ENCODE measurements at places on chromosomes 4 and X.

GRCh38 chr4:67928546-67928945 lies 34.7 kb downstream of the TMPRSS11A start:
- DNase-seq: no peak

DNA sequence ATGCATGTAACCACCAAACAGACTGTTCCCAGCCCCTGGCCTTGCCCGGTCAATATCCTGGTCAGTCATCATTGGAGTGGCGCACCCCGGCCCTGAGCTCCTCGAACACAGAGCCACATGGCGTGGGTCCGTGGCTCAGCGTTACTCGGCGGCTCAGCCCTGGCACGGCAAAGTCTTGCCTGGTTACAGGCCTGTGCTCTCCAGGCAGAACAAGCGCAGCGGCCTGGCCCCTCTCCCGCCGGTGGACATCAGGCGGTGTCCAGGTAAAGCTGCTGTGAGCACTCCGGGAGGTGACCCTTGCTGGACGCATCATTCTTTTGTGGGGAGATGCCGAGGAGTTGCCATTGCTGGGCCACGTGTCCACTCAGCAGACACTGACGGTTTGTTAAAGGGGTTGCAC lies 6.1 kb upstream of the UVSSA start:
- DNase-seq: no peak

GRCh38 chr4:84855774-84856173 lies 110.7 kb downstream of the WDFY3 start:
- DNase-seq: no peak

GRCh38 chr4:107452717-107453630 lies 267.1 kb downstream of the PAPSS1 start:
- no peak for DNase-seq

GRCh38 chr4:8329560-8329858 lies 60.0 kb downstream of the HTRA3 start:
- DNase-seq: no peak

- no peak for DNase-seq
Measured at GRCh38 chr4:142396279-142396678, 449.8 kb downstream of the INPP4B start.

DNA sequence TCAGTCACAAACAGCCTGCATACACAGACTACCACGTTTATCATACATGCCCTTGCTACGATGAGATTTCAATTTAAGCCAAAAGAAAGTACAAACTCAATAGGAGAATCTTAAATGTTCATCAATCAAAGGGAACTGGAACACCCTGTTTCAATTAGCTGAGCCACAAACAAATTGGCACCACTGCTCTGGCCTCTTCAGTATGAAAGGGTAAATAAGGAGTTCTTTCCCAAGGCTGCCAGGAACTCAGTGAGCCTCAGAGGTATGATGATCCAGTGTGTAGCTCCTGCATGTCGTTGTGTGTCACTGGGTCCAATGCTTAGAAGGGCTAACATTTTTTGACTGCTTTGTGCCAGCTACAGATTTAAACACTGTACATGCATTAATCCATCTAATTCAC lies 5.4 kb downstream of the RNF150 start:
- DNase-seq: no peak

DNA sequence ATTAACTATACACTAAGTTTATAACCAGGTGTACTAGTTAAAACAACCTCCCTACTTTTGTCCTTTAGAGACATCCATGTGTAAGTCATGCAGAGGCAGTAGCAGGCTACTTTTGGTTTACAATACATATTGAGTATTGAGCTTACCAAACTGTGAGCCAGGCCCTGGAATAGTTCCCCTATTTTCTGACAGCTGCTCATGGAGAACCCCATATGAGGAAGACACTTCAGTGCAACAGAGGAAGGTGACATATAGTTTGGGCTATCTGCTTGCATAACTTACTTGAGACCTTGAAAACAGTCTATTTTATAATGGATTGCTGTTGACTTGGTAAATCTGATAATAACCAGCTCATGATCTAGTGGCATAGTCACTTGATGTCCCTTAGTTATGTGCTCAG lies 190.5 kb downstream of the SH3BGRL start:
- no peak for DNase-seq

DNA sequence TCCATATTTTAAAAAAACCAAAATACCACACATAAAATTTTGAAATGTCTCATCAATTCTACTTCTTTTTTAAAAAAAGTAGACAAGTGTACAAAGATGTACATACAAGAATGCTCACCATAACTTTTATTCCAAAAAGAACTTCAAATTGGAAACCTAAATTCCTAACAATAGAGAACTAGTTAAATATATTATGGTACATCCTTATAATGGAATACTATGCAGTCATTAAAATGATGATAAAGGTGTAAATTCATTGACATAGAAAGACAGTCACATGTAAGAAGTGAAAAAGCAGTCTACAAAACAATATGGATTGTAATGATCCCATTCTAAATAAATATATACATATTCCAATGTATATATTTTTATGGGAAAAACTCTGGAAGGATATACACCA lies 31.0 kb downstream of the RPS6KA3 start:
- no peak for DNase-seq

- DNase-seq: no peak
Measured at GRCh38 chrX:117982694-117983392, 133.8 kb downstream of the KLHL13 start.

DNA sequence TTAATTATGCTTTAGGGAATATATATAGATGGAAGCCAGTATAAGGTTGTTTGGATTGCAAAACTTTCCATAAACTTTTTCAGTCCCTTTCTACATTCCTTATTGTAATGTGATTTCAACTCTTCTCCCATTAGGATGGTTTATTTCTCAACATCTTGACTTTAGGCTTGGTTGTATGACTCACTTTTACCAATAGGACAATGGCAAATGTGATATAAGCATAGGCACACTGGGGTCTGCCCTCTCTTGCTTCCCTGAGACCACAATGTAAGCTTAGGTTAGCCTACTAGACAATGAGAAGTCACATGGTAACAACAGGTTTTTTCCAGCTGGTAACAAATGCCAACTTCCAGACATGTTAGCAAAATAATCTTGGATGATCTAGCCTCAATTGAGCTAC lies 163.3 kb upstream of the RBPJ start:
- no peak for DNase-seq

DNA sequence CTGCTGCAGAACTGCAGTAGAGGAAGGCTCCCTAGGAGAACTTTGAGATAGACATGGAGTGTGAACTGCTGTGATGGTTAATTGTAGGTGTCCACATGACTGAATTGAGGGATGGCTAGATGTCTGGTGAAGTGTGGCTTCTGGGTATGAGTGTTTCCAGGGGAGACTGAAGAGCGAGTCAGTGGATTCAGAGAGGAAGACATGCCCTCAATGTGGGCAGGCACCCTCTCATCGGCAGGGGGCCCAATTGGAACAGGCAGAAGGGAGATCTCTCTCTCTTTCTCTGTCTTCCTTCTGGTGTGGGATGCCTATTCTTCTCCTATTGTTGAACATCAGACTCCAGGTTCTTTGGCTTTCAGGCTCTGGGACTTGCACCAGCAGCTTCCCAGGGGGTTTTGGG lies 304.7 kb upstream of the GATB start:
- peak; percentile 57 for DNase-seq

GRCh38 chr4:190121759-190122158 lies 51.8 kb upstream of the DUX4 start:
- no peak for DNase-seq

DNA sequence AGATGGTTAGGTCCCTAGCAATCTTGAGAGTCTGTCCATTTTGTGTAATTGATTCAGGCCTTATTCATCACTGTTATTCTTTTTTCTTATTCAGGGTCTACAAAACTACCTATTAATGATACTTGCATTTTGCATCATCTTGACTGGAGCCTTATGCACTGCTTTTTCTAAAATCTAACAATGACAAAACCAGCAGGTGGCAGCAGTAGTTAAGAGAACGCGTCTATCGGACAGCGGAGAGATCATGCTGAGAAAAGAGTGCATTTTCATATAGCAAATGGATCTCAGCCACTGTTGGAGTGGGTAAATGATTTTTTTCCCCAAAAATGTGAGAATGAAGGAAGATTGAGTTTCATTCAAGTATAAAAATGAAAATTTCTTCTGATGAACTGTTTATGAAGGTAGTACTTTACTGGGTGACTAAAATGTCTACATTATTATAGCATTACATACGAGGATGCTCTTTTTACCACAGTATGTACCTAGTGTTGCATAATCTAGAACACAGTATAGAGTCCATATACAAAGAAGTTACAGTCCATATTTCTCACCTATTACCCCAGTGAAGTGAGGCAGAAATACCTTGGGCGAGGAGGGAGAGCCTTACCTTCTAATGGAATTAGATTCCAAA lies 43.2 kb downstream of the TMEM144 start:
- peak; percentile 44 for DNase-seq

- DNase-seq: peak; percentile 52
Measured at GRCh38 chrX:65723706-65724105, 56.3 kb downstream of the MSN start.

DNA sequence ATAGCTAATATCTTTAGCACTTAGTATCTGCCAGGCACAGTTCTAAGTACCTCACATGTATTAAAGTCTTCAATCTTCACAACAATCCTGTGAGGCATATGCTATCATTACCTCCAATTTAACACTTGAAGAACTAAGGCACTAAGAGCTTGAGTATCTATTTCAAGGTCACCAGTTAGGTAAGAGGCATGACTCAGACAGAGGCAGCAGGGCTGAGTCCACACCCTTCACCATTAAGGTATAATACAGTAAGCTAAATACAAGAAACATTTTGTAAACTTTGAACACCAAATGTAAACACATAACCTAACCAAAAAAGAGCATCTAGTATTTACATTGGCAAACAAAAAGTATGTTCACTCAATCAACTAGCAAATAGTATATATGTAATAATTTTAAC lies 1410.9 kb downstream of the PCDH18 start:
- no peak for DNase-seq

DNA sequence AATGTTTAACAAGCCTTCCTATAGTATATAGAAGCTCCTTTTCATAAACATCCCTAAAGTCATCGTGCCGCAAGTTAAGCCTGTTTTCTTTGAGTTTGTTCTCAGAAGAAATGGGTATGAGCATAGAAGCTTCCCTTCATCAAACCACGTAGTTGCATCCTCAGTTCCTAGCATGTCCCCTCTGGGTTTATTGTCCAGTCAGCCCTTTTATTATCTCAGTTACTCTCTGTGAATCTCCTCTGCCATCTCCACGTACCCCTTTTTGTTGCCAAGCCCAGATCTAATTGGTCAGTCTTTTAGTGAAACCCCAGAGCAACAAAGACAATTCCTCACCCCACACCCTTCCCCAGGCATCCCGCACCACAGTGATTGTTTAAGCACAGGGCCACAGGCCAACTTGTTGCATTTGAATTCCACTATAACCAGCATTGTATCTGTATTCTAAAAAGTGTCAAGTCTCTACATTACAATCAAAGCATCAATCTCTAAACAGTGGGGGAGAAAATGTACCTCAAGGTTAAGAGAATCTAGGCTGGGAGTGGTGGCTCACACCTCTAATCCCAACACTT lies 12.4 kb upstream of the TRIM2 start:
- DNase-seq: no peak

- DNase-seq: no peak
Measured at GRCh38 chr4:42483426-42484379, 86.4 kb downstream of the SHISA3 start.

GRCh38 chr4:44425614-44426208 lies 22.9 kb downstream of the KCTD8 start:
- DNase-seq: no peak

DNA sequence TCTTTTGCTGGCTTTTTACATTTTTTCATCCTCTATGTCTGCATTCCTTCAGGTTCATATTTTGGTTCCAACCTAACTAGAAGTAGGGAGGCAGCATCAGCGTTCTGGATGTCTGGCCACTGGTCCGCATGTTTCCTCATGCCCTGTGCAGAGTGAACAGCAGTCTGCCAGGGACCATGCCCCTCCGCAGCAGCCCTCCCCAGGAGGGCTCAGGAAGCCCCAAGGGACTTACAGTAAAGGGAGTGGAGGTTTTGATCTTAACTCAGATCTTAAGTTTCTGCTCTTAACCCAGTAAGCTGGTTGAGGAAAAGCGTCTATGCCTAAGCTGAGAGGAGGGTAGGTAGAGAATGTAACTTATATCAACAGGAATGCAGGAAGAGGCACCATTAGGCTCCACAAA lies 45.0 kb upstream of the LEF1 start:
- no peak for DNase-seq

GRCh38 chr4:6258741-6259140 lies 10.9 kb upstream of the WFS1 start:
- no peak for DNase-seq

DNA sequence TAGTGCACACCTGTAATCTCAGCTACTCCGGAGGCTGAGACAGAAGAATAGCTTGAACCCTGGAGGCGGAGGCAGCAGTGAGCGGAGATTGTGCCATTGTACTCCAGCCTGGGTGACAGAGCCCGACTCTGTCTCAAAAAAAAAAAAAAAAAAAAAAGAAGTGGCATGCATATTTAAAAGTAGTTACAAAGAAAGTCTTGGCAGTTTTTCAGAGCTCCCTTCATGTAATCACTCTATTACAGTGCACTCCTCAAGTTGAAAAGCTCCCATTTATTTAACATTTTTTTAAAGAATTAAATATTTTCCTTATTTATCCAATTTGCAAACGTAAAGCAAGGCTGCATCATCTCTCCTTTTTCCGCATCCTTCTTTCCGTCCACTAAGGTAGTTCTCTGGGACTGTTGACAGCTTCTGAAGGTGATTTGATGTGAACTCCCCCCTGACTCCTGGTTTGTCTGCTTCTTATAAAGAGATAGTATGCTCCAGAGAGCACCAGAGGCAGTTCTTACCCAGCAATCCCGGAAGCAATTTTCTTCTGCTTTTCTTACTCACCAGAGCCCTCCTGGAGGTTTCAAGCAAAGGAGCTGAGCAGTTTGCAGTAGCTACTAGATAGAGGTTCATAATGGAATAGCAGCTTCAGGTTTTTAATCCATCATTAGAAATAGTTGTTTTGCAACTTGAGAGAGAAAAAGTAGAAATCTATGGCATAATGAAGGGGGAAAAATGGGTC lies 151.0 kb downstream of the PALLD start:
- no peak for DNase-seq

DNA sequence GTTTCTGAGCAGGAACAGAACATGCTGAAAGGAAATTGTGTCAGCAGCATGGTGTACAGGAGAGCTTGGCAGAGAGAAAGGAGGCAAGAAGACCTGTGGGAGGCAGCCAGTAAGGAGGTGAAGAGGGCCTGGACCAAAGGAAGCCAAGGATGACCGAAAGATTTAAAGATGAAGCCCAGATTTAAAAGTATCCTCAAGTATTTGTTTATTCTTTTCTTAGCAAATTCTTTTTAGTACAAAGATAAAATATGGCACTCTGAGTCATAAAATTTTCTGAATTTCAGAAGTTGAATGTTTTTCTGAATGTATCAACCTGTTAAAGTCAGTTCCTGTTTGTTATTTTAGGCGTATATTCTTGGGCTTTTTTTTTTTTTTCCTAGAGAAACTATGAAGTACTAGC lies 3.5 kb downstream of the PKD2 start:
- DNase-seq: no peak

Measured in CD4-positive, alpha-beta T cell treated with Interleukin-17A for 4 hours (primary cell).